Left renal cortex interstitium (tissue), 4 donors: ENCODE measurements at places on chromosomes 5 and 9.

- no peak for DNase-seq
Measured at GRCh38 chr9:80968611-80969010, 720.7 kb downstream of the TLE1 start.

- no peak for DNase-seq
Measured at GRCh38 chr9:124078641-124079040, 67.1 kb downstream of the LHX2 start.

- no peak for DNase-seq
Measured at GRCh38 chr5:172640822-172641358, at the start of gene NEURL1B. Gene NEURL1B, plus strand, starts transcription at chr5:172641263. Its CDS starts 144 bp downstream, at chr5:172641407.

DNA sequence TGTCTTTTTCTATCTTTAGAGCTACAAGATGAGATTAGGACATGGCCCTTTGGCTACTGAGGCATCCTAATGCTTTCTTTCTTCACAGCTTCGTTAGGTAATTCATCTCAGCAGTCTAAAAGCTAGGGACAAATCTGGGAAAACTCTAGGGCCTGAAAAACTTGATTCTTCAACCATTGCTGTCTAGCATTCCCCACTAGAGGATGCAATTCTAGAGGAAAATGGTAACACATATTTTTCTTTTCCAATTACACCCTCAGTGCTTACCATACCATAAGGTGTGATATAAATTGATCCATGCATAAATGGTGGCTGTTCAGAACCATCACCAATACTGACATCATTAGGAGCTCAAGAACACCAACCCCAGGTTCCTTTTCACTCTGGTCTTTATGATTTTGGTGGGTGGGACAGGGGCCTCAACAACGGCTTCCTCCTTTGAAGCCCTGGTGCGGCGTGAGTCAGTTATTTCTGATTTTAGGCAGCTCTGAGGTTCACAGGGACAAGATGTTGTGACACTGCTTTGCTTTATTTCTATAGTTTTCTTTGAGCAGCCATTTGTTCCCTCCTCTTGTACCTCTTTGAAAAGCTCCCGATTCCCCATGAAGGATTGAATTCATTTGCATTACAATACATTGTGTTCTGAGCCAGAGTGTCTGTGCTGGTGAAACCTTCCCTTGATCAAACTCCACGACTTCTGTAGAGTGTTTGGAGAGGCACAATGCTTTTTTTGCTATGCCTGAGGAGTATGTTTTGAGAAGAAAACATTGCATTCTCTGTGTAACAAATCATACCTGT, 526.0 kb upstream of the TRPC7 start:
- no peak for DNase-seq

GRCh38 chr9:134623258-134624066, 18.1 kb upstream of the COL5A1 start:
- no peak for DNase-seq

GRCh38 chr9:76585487-76586389, 126.8 kb downstream of the GCNT1 start:
- DNase-seq = no peak

GRCh38 chr5:147426640-147427327, 83.1 kb downstream of the DPYSL3 start:
- DNase-seq = no peak

- DNase-seq = no peak
Measured at GRCh38 chr5:132751971-132752580, 4.8 kb downstream of the CCNI2 start.

- no peak for DNase-seq
Measured at GRCh38 chr5:68194386-68194785, 21.2 kb upstream of the PIK3R1 start.

DNA sequence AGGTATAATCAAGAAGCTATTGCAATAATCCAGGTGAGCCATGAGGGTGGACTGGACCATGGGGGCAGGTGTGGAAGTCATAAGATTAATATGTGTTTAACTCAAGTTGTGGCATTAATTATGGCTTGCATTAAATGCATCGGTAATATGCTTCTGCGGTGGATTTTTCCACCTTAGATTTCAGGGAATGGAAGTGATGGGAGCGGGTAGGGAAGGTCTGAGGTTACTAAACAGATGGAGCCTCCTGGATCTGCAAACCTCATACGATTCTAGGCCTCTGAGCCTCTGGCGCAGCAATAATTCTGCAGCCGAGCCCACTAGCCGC, 286 bp upstream of the ZNF483 start:
- DNase-seq = no peak

DNA sequence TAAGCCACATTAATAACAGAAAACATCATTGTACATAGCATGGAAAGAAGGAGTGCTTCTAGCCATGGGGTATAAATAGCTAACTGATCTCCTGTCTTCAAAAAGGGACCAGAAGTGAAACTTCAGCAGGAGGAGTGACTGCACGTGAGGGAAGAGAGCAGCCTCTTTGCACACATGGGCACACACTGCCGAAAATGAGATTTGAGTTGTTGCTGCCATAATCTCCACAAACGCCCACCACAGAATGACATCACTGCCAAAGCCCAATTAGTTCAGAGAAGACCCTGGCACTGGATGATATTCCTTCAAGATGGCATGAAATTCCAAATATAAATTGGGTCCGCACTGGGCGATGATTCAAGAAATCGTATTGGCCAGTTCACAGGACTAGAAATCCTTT, 238.9 kb upstream of the NR4A3 start:
- no peak for DNase-seq

GRCh38 chr5:122501089-122501435, 189.0 kb downstream of the SNCAIP start:
- no peak for DNase-seq

GRCh38 chr9:73577848-73578247, 426.2 kb downstream of the ANXA1 start:
- no peak for DNase-seq

GRCh38 chr5:38636626-38637025, 80.2 kb upstream of the LIFR start:
- DNase-seq = no peak

DNA sequence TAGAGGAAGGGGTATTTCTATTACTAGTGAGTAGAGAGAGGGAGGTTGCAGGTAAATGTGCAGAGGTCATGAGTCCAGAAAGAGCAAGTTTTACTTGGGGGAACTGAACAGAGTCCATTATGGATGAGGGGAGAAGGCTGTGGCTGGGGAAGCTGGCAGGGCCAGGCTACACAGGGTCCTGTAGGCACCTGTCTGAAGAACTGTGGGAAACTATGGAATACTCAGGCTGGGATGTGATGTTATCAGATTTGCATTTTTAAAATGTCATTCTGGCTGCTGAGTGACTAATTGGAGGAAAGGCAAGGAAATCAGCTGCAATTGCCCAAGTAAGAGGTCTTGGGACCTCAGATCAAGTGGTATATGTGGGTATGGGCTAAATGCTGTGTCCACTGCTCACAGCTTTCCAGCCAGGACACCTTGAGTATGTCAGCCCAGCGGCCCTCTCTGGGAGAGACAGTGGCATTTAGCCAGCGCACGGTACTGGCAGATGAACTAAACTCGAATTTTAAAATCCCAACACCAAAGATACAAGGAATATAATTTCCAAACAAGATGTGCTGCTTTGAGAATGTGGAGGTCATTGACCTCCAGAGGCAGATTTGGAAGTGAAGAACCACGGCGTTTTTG, 49.1 kb downstream of the FGF1 start:
- no peak for DNase-seq

DNA sequence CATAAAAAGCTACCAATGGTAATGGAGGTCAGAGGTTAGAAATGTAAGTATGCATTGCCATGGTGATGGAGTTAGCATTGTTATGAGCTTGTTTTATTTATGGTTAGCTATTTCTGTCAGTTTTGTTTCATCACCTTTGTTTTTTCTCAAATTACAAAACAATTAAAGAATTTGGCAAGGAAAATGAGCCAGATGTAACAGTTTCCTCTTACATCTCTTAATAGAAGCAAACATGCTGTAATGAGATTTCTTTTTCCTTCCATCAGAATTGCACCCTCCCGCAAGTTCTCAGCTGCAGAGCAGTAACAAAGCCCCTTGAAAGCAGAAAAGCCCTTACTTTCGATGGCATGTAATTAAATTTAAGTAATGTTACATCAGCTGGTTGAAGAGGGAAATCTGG, 233.0 kb downstream of the SGCD start:
- no peak for DNase-seq

DNA sequence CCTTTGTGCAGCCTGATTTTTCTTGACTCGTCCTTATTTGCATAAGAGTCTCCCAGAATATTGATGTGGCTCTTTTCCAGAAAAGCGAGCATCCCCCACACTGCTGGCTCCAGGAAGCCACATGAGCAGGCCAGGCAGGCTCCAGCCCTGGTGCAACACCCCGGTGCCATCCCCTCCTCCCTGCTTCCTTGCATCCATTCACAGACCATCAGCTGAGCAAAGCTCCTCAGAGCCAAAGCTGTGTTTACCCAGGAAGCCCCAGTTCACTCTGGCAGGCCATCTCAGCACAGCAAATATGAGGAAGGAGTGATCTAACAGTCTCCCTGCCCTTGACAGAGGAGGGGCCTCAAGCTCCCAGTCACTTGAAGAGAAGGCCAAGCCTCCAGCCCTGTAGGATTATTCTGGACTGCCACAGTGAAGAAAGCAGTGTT, 34.4 kb downstream of the INSYN2B start:
- DNase-seq = no peak

GRCh38 chr5:74623006-74623611, 17.4 kb downstream of the ENC1 start:
- no peak for DNase-seq

- no peak for DNase-seq
Measured at GRCh38 chr5:94992325-94992724, 292.6 kb downstream of the MCTP1 start.

- DNase-seq = no peak
Measured at GRCh38 chr5:133480866-133481265, 131.5 kb downstream of the FSTL4 start.

- DNase-seq = no peak
Measured at GRCh38 chr9:100104314-100104713, 5.3 kb downstream of the INVS start.

DNA sequence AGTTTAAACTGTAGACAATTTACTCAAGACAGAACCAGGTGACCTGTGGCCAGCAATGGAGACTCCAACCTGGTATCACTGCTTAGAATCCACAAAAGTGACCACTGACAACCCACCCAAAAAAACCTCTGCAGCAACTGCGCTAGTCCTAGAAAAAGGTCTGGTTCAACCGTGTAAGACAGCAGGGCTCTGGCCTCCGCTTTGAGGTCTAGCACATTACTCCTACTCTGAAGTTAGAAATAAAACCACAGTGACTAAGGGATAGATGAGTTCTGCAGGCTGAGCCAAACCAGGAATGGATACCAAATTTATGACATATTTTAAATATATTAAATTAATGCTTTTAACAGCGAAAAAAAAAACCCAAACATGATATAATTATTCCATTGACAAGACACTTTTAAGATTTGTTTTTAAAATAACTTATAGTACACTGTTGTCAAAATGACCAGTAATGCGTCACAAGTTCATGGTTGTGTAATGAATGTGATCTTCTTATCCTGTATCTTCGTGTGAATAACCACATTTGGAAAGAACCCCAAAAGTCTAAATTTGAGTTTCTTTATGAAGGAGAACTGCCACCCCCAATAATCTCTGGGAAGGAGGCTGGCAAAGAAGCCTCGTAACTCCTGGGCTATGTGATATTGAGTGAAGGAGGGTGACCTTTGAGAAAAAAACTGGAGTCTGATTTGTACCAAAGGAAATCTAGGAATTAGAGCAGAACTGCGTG, 101.9 kb upstream of the SLC44A1 start:
- no peak for DNase-seq

- no peak for DNase-seq
Measured at GRCh38 chr9:92655896-92656536, 13.9 kb downstream of the IPPK start.

DNA sequence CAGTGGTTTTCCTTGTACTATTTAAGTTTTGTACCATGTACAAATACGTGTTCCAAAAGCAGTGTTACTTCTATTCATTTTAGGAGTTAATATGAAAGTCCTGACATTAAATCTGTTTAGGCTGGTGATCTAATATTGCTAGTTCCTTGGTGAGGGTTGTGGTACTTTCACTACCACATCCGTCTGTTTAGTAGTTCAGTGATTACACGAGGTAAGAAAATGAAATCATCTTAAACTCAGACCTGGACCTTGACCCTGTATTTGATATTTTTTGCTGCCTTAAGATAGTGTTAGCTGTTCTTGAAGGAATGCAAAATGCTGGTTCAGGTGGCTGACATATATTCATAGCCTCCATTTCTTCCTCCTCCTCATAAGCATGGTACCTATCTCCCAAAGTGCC, 50.3 kb downstream of the MTAP start:
- no peak for DNase-seq

DNA sequence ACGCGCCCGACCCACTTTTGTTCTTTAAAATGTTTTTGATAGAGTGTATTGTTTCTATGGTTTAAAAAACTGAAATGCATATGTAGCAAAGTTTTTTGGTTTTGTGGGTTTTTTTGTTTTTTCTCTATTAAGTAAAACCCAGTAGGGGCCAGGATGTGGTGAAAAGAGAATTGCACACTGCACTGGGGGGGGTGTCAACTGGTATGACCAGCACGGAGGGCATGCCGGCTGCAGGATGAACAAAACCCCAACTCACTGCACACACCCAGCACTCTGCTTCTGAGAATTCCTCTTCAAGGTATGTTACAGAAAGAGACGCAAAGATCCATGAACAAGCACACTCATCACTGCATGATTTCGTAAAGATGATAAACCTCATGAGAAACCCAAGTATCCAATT, 75.0 kb downstream of the STK10 start:
- DNase-seq = no peak

DNA sequence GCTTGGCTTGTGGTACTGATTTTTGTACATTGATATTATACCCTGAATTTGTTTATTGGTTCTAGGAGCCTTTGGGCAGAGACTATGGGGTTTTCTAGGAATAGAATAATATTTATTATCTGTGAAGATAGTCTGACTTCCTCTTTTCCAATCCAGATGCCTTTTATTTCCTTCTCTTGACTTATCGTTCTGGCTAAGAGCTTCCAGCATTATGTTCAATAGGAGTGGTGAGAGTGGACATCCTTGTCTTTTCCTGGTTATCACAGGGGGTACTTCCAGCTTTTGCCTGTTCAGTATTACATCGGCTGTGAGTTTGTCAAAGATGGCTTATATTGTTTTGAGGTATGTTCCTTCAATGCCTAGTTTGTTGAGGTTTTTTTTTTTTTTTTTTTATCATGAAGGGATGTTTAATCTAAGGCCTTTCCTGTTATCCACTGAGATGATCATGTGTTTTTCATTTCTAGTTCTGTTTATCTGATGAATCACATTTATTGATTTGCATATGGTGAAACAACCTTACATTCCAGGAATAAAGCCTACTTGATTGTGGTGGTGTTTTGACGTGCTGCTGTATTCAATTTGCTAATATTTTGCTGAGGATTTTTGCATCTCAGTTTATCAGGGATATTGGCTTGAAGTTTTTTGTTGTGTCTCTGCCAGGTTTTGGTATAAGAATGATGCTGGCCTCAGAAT, 77.5 kb downstream of the CERT1 start:
- no peak for DNase-seq

GRCh38 chr5:1772634-1773033, 27.0 kb downstream of the MRPL36 start:
- no peak for DNase-seq

DNA sequence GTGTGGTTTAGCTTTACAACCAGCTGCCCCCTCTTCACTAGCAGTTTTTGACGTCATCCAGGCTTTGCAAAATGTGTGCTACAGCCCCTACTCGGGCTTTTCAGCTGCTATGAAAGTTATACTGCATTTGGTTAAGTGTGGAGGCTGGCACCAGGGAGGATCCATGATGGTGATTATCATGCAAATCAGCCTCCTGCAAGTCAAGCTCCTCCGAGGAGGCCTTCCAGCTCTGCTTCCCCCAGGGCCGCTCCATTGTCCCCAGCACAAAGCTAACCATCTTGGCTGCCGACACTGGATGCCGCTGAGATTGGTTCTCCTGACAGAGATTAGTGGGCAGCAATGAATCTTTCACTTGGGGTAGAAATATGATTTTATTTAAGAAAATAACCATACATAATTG, 159.6 kb downstream of the NR2F1-AS1 start:
- DNase-seq = no peak
